ENCODE measurements at places on chromosomes 13 and 19. TPM values are rescaled to one million over a fixed set of nuclear protein-coding genes. Genes with fewer than 3 reads are reported as not detected.

Gene TDRD12
- 0.18 TPM for total RNA-seq

Gene NLRP9
- not detected for total RNA-seq

Gene KCTD12
- 3.5 TPM for total RNA-seq

Gene ZNF177
- total RNA-seq, result 3.0 TPM

Gene ERICH6B
- total RNA-seq, result not detected

GRCh38 chr19:1131718-1132551, 28.1 kb downstream of the GPX4 start:
- DNase-seq, result no peak

- DNase-seq, result no peak
Measured at GRCh38 chr13:63516124-63516523, 2100.5 kb upstream of the PCDH20 start.

DNA sequence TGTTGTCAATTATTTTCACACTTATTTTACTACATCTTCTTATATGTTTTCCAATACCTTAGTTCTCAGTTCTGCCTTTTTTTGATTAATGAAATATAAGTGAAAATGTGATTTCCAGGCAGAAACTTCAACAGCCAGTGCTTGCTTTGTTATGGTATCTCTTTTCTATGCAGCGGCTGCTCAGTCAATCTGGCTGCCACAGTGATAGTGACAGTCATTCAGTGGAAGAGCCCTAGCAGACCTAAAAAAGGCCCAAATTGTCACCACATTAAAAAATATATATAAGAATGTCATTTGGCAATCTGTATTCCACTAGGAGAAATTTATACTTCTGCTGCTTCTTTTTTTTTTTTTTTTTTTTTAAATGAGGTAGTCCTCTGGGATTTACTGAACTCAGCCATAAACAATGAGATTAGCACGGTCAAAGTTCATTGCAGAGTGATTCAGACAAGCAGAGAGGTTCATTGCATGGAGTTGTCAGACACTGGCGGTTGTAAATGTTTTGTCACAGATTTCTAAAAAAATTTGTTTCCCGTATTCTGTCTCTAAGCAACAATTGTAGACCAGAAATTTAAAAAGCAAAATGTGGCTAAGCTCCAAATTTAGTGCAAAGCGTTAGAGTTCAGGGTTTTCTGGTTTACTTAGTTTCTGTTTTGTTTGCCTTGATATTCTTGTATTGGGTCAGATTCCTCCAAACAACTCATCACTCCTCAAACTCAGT, 94.7 kb upstream of the PRR20A start:
- peak; percentile 49 for DNase-seq

DNA sequence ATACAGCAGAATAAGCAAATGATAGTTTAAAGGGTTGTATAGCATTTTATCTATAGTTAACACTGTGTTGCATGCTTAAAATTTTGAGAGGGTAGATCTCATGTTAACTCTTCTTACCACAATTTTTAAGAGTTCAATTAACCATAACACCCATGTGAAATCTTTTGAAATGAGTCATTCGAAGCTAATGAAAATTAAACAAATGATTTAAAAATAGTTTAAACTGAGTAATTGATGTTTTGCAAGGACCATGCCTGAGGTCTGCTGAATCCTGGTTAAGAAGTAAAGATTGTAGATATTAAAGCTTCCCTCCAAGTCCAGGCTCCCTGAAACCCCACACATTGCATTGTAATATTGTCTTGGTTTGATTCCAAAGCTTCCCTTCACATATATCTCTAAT, 176.7 kb upstream of the RNF113B start:
- no peak for DNase-seq

- no peak for DNase-seq
Measured at GRCh38 chr13:112602189-112602588, 14.2 kb upstream of the TUBGCP3 start.

GRCh38 chr19:48861313-48861712, 7.1 kb downstream of the PLEKHA4 start:
- no peak for DNase-seq

DNA sequence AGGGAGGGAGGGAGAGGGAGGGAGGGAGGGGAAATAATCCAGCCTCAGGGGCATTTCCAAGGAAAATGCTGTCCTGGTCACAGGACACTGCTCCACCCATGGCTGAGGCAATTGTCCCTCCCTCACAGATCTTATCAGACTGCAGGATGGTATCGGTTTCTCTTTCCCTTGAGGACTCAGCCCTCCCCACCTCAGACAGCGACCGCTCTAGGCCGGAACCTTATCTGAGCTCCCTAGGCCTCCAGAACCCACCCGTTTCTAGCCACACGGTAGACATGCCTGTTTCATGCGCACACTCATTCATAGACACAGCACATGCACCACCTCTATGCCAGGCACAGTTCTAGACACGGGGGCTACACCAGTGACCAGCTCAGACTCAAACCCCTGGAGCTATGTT, 10.0 kb upstream of the IZUMO2 start:
- DNase-seq, result peak; percentile 93

DNA sequence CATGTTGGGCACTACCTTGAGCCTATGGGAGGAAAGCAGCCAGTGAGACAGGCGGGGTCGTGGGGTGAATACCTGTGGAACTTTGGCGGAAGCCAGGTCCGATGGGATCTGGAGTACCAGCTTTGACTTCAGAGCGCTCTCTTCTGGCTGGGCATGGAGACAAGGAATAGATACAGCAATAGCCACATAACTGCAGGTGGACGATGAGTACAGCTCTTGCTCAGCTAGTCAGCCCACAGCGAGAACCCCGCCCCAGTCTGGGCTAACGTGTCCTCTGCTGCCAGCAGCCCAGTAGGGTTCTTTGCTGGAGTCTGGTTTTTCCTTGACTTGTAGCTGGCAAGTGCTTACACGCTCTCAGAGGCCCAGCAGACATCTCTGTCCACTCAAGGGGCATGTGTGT, 83.4 kb downstream of the SIPA1L3 start:
- no peak for DNase-seq

DNA sequence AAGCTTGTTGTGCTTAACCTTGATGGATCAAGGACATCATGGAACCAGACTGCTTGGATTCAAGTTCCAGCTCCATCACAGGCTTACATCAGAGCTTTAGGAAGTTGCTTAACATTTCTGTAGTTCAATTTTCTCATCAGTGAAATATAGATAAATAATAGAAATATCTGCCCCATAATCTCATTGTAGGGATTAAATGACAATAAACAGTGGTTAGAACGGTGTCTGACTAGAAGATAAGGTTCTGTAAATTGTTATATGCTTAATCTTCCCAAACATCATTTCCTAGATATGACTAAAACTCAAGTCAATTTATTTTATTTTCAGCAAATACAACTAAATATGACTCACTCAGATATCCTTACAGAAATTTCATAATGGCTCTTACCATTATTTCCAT, 83.5 kb downstream of the SLITRK1 start:
- no peak for DNase-seq

DNA sequence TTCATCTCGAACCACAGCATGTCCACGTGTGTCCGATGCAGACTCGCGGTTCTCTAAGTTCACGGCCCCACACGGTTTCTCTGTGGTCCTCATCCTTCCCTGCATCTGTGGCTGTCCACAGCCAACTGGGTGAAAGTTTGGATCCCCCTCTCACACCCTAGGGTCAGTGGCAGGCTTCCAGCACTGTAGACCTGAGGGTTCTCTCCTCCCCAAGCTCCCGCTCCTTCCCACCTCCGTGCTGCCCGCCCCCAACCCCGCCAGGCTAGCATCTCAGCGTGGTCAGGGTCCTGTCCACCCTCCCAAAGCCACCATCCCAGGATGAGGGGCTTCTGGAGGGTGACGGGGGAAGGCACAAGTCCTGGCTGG, 3.0 kb downstream of the ANGPTL4 start:
- DNase-seq, result peak; percentile 86

DNA sequence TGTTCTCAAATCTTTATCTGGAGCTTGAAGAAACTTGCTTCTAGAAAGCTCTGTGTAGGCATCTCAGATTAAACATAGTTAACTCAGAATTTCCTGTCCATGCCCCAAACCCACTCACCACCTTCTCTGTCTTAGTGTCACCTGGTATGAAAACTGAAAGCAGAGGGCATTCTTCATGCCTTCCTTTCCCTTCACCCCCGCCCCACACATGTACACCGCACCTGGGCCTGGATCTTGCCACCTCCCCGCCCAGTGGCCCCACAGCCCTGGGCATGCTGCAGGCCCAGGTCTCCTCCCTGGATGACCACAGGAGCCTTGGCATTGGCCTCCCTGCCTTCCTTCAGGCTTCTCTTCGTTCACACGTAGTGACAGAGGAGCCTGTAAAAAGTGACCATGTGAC, 15.8 kb downstream of the CFAP97D2 start:
- DNase-seq, result no peak

DNA sequence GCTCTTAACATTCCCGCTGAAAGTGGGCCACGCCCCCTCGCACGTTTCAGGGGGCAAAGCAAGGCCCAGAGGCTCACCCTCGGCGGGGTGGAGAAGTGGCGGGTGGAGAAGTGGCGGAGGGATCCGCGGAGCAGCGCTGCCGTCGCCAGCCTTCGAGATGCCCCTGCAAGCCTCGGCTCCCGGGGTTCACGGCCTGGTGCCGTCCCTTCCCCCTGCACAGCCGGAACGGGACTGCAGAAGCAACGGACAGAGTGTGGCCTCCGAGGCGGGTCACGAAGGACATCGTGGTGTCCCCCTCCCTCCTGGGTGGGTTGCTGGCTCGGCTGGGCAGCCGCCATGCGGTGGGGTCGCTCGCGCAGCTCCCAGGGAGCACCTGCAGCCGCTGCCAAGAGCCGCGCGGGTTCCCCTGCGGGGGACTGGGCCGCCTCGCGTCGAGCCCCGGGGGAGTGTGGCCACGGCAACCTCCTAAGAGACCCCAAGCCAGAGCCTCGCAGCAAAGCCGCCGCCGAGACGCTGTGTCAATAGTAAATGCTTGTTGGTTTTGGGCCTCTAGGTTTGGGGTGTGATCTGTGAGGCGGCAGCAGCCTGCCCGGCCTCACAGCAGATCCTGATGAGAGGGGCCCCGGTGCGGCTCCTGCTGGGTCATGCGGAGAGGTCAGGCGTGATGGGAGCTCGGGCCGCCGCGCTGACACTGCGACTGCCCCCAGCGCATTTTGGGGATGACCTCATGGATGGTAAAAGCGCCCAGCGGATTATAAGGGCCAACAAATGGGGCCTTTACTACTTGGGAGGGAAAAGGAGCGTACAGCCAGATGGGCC, 5.5 kb downstream of the TPGS1 start:
- peak; percentile 44 for DNase-seq

DNA sequence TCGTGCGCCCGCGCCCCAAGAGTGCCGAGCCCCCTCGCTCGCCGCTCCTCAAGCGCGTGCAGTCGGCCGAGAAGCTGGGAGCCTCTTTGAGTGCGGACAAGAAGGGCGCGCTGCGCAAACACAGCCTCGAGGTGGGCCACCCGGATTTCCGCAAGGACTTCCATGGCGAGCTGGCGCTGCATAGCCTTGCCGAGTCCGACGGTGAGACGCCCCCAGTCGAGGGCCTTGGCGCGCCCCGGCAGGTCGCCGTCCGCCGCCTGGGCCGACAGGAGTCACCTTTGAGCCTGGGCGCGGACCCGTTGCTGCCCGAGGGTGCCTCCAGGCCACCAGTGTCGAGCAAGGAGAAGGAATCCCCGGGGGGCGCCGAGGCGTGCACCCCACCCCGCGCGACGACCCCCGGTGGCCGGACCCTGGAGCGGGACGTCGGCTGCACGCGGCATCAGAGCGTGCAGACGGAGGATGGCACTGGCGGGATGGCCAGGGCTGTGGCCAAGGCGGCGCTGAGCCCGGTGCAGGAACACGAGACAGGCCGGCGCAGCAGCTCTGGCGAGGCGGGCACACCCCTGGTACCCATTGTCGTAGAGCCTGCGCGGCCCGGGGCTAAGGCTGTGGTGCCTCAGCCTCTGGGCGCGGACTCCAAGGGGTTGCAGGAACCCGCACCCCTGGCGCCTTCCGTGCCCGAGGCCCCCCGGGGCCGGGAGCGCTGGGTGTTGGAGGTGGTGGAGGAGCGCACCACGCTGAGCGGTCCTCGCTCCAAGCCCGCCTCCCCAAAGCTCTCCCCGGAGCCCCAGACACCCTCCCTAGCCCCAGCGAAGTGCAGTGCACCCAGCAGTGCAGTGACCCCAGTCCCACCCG, 7.1 kb downstream of the DNASE2 start:
- no peak for DNase-seq

- DNase-seq, result no peak
Measured at GRCh38 chr13:29383476-29383875, 212.0 kb downstream of the SLC7A1 start.
